ENCODE measurements at places on chromosomes 1 and 21.
A peak's percentile ranks its signal among the peaks of the same experiment; 100 is the strongest.

GRCh38 chr1:153404086-153404635 is 12.2 kb upstream of the S100A7A start:
- DNase-seq, result no peak

- DNase-seq, result no peak
Measured at GRCh38 chr1:109497449-109498160, 3.7 kb downstream of the CYB561D1 start.

GRCh38 chr1:194052514-194053338 is 866.3 kb upstream of the B3GALT2 start:
- DNase-seq, result no peak

DNA sequence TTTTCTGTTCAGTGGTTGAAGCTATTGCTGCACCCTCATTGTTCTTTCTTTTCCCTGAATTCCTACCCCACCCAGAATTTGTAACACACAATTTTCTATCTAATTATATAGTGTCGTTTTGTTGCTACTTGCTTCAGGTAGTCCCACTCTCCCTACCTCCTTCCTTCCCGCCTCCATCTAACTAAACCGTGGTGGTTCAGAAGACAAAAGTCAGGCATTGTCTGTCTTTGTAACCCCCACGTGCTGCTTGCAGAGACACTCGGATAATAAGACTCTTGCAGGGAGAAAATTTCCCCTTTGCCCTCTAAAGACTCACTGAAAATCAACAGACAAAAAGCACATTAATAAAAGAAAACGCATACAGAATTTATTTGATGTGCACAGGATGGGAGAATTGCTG is 46.2 kb upstream of the BTG3 start:
- no peak for DNase-seq

GRCh38 chr1:110617589-110617988 is 11.4 kb upstream of the KCNA2 start:
- no peak for DNase-seq

GRCh38 chr1:162365284-162366020 is 11.2 kb downstream of the SPATA46 start:
- no peak for DNase-seq

DNA sequence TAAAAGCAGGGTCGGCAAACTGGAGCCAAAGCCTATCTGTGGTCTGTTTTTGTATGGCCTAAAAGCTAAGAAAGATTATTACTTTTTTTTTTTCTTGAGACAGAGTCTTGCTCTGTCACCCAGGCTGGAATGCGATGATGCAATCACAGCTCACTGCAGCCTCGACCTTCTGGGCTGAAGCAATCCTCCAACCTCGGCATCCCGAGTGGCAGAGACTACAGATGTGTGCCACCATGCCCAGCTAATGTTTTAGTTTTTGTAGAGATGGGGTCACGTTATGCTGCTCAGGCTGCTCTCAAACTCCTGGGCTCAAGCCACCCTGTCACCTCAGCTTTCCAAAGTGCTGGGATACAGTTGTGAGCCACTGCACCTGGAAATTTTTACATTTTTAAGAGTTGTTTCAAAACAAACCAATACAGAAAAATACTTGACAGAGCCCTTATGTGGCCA is 6.5 kb upstream of the GLRX2 start:
- DNase-seq, result peak; percentile 76

- no peak for DNase-seq
Measured at GRCh38 chr1:29357452-29357851, 121.1 kb downstream of the PTPRU start.

DNA sequence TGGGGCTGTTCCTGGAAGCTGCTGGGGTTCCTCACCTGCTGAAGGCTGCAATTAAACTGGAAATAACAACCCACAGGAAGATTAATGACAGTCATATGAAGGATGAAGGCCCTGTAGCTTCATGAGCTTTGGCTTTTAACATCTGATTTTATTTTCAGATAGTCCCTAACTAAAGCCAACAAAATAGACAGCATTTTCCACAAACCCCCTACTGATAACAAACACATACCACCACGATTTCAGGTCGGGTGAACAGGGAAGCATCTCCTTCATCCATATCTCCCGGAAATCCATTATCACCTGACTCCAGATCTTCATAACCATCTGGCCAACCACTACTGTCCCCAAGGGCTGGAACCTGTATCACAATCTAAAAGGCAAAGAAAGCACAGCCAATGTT is 169.6 kb downstream of the TGFBR3 start:
- no peak for DNase-seq

GRCh38 chr1:183905508-183906113 is 100.7 kb downstream of the RGL1 start:
- no peak for DNase-seq

DNA sequence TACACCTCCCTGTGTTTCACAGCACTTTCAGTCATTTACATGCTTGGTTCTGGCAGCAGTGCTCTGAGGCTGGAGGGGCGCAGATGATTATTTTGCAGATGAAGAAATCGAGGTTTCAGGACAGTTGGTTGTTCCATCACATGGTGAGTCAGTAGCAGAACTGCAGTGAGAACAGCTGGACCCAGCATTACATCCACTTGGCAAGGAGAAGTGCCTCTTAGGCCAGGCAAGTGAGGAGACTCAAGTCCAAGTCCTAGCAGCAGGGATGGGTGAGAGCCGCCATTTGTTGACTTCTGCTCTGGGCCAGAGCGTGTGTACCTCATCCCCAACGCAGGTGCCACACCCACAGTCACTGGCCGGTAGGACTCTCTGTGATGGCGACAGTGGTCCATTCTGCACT is 26.8 kb upstream of the EPHA8 start:
- no peak for DNase-seq

DNA sequence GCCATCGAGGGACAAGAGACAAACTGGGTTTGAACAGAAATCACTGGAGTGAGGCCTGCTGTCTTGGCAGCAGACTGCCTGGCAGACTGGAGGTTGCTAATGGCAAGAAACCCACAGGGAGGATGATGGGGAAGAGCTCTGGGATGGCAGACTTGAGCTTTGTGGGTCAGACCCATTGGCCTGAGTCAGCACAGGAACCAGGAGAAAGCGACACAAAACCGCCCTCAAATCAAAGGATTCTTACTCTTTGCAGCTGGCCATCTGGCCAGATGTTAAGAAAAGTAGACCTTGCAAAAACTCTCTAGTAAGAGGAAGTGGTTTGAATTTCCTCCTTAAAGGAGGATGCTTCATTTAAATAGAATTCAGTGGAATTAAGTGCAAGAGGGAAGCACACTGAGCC is 195.2 kb upstream of the JUN start:
- peak; percentile 72 for DNase-seq

GRCh38 chr1:164821648-164822047 is 262.7 kb downstream of the PBX1 start:
- DNase-seq, result no peak

GRCh38 chr1:105838071-105838470 is 1218.4 kb upstream of the PRMT6 start:
- no peak for DNase-seq

GRCh38 chr1:208791456-208791855 is 547.3 kb upstream of the PLXNA2 start:
- DNase-seq, result no peak

GRCh38 chr1:243718893-243719292 is 131.2 kb downstream of the AKT3 start:
- no peak for DNase-seq

DNA sequence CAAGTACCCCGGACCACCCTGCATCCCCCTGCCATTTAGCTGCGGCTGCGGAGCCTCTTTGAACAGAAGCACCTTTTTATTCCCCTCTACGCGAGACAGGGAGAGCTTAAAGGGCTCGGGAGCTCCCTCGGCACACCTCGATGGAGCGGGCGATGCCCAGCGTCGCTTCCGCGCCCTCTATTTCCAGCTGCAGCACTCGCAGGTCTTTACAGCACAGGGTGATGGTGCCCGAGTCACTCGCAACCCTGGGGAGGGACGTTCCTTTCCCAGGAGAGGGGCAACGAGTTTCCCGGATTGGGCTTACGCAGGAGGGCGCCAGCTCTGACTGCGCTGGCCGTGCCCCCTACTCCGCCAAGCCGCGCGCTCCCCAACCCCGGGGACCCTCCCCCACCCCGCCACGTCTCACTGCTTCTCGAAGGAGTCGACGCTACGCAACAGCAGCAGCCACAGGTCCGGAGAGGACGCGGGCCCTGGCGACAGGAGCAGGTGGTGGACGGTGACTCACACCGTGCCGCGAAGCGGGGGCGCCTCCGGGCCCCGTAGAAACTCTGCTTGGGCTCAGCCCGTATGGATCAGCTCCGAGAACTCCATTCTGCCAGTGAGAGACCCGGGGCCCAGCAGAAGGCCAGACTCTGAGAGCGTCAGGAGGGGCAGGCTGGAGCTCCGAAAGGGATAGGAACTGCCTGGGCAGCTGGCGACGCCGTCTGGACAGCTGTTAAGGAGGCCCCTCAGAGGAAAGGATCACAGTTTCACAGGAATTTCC is 5.8 kb upstream of the FAM167B start:
- DNase-seq, result peak; percentile 24

DNA sequence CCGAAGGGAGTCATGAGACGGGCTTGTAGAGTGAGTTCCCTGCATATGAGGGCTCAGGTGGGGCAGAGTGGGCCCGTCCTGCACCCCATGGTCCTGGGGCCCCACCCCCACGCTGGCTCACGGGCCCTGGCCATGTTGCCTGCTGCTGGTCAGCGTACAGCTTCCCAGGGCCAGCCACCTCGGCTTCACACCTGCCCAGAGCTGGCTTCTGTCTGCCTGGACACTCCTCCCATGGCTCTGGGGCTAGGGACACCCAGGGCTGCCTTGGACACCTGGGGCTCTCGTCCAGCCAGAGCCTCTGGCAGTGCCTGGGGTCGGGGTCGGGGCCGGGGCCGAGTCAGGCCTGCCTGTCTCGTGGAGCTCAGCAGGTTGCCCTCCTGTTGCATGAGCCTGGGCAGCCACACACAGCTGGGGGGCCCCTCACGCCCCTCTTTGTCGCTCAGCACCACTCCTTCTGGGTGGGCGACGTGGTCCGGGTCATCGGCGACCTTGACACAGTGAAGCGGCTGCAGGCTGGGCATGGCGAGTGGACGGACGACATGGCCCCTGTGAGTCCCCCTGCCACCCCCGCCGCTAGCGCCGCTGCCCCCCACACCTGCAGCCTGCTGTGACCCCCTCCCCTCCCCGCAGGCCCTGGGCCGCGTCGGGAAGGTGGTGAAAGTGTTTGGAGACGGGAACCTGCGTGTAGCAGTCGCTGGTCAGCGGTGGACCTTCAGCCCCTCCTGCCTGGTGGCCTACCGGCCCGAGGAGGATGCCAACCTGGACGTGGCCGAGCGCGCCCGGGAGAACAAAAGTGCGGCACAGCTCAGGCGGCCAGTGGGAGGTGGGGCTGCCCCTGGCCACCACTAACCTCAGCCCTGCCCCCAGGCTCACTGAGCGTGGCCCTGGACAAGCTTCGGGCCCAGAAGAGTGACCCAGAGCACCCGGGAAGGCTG is 5.5 kb upstream of the MMP23B start:
- DNase-seq, result no peak

DNA sequence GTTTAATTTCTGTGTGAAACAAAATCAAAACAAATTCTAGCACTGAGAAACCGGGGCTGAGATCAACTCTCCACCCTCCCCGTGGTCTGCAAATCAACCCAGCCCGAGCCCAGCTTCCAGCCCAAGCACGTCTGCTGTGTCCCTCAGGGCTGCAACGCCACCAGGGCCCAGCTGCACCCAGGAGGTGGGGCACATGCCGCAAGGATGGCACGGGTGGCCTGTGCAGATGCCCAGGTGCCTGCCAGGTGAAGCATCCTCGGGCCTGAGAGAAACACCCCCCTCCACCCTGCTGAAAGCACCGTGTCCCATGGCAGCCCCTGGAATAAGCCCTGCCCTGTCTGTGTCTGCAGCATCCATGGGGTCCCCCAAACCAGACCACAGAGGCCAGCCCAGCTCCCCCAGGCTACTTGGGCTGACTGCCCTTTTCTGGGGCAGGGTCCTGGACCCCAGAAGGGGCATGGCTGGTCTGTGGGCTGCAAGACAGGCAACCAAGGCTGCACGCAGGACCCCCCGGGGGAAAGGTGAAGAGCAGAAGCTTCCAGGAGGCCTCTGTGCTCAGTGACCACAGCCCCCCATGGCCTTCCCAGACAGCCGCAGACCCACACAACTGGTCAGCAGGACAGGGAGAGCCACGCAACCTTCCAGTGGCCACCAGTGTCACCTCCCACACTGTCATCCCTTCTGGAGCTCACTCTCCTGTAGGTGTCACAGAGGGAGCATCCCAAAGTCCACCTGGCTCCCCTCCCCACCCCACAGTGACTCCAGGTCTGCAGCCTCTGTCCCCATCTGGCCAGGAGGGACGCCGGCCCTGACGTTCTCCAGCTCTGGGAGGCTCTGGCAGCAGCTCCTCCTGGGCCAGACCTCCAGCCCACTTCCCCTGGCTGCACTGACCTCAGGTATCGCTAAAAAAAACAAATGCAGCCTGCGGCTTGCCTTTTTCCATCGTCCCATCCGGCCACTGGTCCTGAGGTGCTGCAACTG is 7.7 kb downstream of the WNT9A start:
- no peak for DNase-seq

DNA sequence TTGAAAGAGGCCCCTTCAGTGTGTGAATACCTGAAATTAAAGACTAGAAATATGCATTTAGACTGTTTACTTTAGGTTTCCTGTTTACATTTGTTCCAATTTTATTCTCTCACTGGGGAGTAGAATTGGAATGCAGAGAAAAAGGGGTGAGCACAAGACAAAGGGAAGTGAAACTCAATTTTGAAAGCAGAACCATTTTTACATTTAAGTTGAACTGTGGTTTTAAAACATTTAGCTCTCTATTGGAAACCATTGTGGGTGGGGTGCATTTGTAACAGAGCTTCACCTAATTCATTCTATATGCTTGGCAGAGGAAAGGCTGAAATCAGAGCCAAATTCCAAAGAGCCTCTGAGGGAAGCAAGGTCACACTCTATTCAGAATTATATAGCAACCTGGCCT is 235.3 kb upstream of the C1orf105 start:
- peak; percentile 33 for DNase-seq

DNA sequence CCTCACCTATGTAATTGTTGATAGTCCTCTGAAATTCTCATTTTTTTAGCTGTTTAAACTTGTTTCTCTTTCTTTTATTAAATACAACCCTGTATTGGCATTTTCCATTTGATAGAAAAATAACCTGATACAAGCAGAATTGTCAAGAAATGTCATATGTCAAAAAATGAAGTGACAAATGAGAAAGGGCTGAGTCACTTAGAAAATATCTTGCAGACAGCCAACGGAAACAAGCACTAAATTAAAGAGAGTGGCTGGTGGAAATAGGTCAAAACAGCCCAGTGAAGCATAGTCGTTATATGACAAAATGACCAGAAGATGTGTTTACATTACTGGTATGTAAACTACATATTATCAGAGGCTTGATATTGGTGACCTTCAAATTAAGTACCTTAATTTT is 484.4 kb downstream of the PLA2G4A start:
- no peak for DNase-seq

All from suppressor macrophage (primary cell).